ENCODE measurements at places on chromosomes 7 and 10.

- DNase-seq = no peak
Measured at GRCh38 chr10:11776080-11776479, 33.9 kb downstream of the ECHDC3 start.

GRCh38 chr10:101710059-101710695 is 15.2 kb upstream of the FBXW4 start:
- no peak for DNase-seq

DNA sequence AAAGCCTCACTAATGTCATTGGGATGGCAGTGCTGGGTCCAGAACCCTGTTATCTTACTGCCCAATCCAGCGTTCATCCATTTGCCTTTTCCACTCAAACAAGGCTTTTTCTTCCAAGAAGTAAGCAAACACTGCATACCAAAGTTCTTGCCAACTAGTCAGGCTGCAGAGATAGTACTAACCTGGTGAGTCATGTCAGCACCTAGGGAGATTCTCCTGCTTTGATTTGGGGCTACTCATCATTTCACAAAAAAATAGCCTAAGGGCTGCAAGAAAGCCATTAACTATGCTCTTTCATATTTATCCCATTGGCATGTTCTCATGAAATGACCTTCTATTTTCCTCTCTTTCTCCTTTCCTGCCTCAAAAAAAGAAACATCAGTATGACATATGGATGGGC is 142.6 kb downstream of the TWIST1 start:
- no peak for DNase-seq

- no peak for DNase-seq
Measured at GRCh38 chr10:100238429-100238828, 9.0 kb upstream of the CHUK start.

GRCh38 chr7:116162992-116163391 is 47.3 kb upstream of the TES start:
- DNase-seq = no peak

- DNase-seq = no peak
Measured at GRCh38 chr7:159108491-159108890, 36.2 kb downstream of the VIPR2 start.

DNA sequence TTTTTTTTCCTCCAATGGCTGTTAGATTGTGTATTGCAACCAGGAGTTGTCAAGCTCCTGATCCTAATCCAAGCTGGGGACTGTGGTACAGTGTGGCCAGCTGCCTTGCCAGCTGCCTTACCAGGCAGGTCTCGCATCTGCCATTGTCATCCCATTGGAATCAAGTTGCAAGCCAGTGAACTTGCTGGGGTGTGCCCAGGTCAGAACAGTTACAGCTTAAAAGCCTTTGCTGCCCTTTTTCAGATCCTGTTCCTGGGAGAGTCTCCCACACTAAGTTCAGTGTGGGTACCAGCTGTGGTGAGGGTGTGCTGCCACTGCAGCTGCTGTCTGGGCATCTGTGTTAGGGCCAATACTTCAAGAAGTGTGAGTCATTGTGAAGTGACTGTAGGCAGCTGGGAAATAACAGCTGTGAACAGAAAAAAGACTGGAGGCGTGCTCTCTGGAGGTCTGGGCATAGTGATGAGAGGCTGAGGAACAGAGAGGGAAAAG is 72.8 kb downstream of the CCNY start:
- no peak for DNase-seq

DNA sequence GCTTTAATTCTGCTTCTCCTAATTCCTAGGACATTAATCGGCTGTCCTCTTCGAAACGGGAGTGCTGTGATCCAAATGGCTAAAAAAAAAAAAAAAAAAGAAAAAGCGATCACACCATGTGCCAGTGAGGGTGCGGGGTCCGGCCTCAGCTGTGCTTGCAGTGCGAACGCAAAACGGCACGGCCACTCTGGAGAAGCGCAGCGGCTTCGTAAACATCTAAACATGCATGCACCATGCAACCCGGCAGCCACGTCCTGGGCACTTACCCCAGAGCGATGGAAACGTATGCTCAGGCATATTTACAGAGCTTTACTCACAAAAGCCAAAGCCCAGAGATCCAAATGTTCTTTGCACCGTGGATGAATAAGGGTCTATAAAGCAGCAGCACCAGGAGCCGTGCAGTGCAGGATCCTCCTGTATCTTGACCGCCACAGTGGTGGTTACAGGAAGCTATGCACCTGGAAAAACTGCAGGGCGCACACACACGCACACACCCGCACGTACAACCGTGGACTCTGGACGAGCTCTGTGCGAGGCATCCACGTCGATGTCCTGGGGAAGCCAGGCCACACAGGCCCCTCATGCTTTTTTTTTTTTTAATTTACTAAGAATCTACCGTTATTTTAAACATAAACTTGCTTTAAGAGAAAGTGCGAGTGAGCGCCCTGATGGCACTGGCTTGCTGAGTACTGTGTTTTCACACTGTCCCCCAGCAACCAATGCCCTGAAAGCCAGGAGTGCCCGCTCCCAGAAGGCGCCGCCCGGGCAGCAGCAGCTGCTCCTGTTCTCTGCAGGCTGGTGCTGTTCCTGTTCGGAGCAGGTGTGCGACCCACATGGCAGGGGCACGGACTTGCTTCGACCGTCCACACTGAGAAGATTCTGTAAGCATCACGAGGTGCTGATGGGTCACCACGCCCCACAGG is 25.0 kb downstream of the GPER1 start:
- no peak for DNase-seq

DNA sequence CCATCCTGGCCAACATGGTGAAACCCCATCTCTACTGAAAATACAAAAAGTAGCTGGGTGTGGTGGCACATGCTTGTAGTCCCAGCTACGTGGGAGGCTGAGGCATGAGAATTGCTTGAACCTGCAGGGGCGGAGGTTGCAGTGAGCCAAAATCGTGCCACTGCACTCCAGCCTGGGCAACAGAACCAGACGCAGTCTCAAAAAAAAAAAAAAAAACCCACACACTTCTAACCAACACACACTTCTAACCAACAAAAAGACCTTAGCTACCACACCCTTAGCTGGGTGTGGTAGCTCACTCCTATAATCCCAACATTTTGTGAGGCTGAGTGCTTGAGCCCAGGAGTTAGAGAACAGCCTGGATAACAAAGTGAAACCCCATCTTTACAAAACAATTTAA is 33.9 kb upstream of the SPOCK2 start:
- DNase-seq = no peak

- no peak for DNase-seq
Measured at GRCh38 chr10:131948501-131948900, 33.2 kb downstream of the BNIP3 start.

GRCh38 chr7:158272091-158272490 is 315.5 kb downstream of the PTPRN2 start:
- DNase-seq = no peak

DNA sequence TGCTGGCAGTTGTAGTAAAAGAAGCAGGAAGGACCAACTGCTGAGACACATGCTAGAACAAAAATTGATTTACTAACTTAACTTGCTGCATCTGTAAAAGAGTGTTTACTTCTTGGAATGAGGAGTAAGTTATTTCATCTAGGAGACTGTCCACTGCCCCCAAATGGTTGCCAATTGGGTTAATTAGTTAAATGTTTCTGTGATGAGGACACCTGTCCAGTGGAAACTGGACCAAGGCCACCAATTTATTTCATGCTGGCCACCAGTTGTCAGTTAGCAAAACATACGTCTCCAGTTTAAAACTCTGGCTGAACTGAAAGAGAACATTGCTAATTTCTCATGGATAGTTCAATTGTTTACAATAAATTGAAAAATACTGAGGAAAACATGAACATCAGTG is 191.7 kb downstream of the PPP1R9A start:
- no peak for DNase-seq
